ENCODE measurements at places on chromosomes 2 and 18. TPM values are rescaled to one million over a fixed set of nuclear protein-coding genes. Genes with fewer than 3 reads are reported as not detected.

IL1RL1 gene
- total RNA-seq, result 2.7 TPM

BCL2L11 gene
- 53.2 TPM for total RNA-seq

GAREM1 gene
- total RNA-seq, result under 0.01 TPM

KLHL14 gene
- total RNA-seq, result 1.4 TPM

DNAH6 gene
- 0.31 TPM for total RNA-seq

FHOD3 gene
- not detected for total RNA-seq

ACMSD gene
- not detected for total RNA-seq

HES6 gene
- total RNA-seq, result 5.4 TPM

EFR3B gene
- under 0.01 TPM for total RNA-seq

TMEM169 gene
- total RNA-seq, result 0.42 TPM

REG3A gene
- total RNA-seq, result not detected

ZNF892 gene
- total RNA-seq, result 1.2 TPM

TRIM43 gene
- not detected for total RNA-seq

UGT1A1 gene
- not detected for total RNA-seq

KLHL41 gene
- total RNA-seq, result 0.10 TPM

Data from mononuclear cell (primary cell).